Left lobe of liver (tissue), 2 donors: ENCODE measurements at places on chromosomes 12 and 14. TPM values are rescaled to one million over a fixed set of nuclear protein-coding genes. Genes with fewer than 3 reads are reported as not detected.

DNA sequence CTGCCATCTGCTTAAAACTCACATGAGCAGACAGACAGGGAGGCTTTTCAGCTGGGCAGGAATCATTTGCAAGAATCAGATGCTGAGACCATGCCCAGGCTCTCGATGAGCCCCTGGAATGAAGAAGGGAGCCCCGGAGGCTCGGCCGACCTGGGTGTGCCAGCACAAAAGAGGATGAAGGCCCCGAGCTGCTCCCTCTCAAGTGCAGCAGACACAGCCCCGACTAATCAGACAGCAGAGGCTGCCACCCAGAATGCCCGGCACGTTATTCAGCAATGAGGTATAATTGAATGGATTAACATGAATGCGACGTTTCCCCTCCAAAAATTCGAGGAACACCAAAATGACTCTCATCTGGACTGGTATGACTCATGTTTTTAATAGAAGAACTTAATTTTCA is 58.9 kb downstream of the BCL11B start:
- no peak for DNase-seq

Gene KRT83
- not detected for total RNA-seq

DNA sequence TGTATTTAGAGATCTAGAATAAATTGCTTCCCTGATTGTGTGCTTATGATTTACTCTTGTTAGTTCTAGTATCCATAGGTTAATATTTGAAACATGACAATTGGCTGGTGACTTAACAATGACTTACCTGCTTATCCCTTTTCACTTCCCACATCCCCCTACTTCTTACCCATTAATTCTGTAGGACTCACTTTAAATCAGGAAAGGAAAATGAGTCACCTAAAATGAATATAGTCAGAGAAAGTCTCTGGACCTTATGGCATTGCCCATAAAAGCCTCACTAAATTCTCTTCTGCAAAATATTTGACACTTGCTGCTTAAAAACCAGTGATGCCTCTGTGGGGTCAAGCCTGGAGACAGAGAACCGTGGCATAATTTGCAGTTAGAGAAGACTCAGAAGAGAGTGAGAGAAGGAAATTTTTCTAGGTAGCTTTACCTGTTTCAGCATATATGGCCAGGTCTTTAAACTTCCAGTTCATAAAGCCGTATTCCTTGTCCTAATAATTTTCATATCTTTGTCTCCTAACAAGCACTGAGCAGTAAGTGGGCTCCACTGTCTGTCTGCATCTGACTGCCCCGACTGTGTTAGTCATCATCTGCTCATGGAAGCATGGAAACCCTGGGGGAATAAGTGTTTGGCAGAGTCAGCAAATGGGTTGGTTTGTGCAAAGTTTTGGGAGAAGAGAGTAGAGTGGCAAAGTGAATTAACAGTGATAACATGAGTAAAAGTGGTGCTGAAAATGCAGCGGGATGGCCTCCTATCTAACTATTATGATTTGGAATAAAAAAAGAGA is 294.4 kb downstream of the AKAP6 start:
- DNase-seq = no peak

Gene TPPP2
- total RNA-seq = 4.6 TPM

DNA sequence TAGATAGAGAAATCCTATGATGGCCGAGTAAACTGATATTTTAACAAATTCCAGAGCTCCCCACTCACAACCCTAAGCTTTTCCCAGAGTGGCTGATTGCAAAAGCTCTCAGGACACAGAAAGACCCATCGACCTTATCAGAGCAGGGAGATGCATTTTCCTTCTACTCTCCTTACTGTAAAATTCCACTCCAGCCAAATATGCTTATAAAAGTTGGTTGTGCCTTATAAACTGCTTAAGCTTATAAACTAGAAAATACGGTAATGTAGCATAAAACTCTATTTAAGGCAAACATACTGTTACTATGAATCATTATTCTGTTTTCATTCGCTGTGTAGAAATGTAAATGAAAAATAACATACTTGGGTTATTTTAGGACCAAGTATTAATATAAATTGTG is 41.6 kb upstream of the TRHDE start:
- DNase-seq = no peak

Gene OAS2
- total RNA-seq = 6.4 TPM

GRCh38 chr12:119693511-119693910 is 25.6 kb downstream of the PRKAB1 start:
- no peak for DNase-seq

- DNase-seq = no peak
These were observed 60.3 kb upstream of the VPS33A start for GRCh38 chr12:122326586-122326985.

Gene ARF3
- total RNA-seq = 47.4 TPM

- no peak for DNase-seq
These were observed 29.7 kb downstream of the SPATS2 start for GRCh38 chr12:49397000-49397399.

DNA sequence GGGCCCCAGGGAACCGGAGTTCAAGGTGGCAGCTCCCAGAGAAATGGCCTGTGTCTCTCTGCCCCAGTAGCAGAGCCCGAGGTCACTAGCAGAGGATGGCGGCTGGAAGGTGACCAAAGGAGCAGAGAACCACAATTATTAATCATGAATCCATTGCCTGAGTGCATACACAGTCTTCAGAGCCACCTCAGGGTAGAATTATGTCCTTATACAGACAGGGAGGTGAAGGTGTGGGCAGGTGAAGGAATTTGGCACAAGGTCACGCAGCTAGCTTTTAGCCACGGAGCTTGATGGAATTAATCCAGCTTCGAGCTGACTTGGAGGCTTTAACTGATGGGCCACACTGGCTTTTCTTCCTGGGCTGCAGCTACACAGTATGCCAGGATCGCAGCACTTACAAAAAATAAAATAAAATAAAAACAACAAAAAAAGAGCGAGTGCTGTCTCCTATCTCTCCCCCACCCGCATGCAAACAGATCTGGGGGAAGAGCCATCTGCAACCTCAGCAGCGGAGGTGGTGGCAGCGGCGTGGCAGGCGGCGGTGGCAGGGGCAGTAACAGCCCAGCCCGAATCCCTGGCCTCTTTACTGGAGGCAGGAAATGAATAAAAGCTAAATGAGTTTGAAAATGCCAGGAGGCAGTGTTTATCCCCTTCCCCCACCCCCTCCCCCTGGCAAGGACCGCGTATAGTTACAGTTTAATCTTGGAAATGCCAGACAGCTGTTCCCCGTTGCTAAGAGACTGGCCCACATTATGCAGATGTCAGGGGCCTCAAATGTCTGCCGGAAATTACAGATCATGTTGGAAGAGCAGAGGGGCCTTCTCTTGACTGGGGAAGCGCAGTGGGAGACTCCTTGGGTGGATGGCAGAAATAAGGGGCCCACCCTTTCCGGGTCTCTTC is 93.5 kb downstream of the LRRC74A start:
- DNase-seq = peak; percentile 62

GRCh38 chr12:40263616-40264409 is 39.0 kb downstream of the LRRK2 start:
- no peak for DNase-seq

Gene NANOG
- total RNA-seq = 0.70 TPM

DNA sequence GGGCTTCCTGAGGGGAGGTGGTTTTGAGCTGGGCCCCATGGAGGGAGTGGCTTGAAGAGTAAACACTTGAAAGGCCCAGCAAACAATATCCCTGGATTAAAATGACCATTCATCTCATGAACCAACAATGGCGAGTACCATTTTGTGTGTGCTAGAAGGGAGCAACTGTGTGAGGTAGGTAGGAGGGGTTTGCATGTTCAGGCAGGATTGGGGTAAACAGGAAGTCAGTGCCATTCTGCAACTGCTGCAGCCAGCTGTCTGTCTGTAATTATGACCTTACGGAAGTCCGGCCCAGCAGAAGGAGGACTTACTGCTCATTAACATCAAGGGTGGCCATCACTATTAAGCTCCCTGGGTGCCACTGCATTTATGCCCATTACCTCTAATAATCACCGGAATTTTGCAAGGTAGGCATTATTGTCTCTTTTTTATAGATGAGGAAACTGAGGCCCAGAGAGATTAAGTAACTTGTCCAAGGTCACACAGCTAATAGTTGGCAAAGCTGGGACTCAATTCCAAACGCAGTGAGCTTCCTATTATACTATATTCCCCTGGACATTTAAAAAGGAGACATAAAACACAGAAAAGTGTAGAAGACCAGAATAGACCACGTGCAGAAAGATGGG is 16.6 kb upstream of the IFI27L2 start:
- DNase-seq = no peak

DNA sequence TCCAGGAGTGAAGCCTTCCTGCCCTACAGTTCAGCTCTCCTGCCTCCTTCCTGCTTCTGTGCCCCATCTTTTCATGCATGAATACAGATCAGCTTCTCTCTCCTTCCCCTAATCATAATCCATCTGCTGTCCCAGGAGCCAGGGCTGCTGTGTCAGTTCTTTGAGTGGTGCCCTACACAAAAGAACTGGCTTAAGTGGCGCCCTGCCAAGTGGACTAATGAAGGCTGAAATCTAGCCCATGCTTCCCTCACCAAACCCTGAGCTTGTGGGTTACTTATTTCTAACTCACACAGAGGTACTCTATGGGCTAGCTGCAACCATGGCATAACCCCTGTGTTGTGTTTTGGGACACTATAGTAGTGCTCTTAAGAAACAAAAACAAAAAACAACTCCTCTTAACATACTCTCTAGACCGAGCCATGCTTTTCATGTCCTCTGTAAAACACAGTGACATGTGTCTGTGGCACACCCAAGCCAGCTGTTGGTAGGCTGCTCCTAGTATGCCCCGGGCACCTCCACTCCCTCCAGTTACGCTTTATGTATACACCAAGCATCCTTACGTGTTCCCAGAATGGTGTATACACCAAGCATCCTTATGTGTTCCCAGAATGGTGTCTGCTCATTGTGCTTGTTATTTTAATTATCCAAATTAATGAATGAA is 19.3 kb upstream of the ETV6 start:
- DNase-seq = no peak

Gene C1R
- 1,748 TPM for total RNA-seq

DNA sequence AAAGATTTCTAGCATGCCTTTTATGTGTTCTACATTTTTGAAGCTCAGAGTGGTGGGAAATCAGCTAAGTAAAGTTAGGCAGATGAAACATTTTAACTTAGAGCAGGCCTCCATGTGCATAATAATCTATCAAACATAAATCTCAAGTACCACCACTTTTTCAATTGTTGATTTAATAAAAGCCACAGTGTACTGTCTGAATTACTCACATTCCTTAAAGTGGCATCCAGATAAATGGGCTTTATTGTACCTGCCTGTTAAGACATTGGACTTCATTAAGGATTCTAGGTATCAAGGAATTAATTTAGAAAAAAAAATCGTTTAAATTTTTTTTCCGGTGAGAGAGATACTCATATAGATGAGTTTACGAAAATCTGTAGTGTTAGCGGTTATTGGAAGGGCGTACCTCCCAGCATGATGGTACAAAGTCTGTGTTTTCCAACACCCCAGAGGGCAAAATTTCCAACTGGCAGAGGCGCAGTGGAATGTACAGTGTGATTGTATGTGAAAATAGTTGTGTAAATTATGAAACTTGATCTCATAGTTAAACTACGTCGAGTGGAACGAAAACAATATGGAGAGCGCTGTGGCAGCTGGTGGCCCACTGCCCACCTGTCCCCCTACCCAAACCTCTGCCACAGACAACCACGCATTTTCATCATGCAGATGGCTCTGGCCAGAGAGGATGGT is 25.0 kb downstream of the ELK3 start:
- no peak for DNase-seq

Gene PRR4
- 0.48 TPM for total RNA-seq

DNA sequence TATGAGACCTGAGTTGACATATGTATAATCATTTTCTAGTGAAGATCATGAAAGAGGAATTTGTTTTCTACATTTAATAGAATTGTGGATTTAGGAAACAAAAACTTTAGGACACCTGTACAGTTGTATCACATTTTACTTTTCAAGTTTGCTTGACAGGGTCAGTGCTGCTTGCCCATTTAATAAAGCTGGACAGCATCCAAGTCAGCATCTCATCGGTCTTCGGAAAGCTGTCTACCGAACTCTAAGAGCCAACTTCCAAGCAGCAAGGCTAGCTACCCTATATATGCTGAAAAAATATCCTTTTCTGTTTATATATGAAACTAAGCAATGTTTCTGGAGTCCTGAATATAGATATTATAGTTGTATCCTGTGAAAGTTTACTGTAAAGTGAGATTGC is 52.3 kb downstream of the VEZT start:
- DNase-seq = no peak

- no peak for DNase-seq
These were observed 164.6 kb upstream of the PARP11 start for GRCh38 chr12:4037747-4038312.

GRCh38 chr14:24843494-24843893 is 206.5 kb downstream of the STXBP6 start:
- DNase-seq = no peak

DNA sequence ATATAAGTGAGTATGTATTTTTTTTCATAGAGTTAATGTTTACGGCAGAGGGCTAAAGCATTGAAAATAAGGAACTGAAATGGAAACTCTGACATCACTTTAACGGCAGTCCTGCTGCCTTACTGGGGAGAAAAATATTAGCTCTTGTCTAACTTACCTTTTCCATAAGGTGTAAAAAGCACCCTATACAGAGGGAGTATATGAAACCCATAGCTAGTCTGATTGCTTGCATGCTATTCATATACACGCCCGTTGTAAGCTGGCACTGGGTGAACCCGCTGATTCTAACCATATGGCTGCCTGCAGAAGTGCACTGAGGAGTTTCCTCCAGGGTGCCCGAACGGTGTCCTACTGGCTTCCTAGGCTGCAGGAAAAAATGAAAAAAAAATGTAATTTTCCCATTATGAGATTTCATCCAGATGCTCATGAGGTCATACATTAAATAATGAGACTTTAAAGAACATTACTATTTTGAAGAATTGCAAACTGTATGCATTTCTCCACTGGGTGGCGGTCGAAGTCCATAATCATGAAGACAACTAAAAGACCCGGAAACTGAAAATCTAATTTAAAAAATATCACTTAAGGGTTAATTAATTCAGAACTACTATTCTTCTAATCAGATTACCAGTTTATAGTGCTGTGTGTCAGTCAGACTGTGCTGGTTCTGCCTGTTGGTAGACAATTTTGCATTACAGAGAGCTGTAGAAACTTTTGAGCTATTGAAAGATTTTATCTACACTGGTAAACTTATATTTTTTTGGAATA is 144.7 kb downstream of the ALX1 start:
- DNase-seq = no peak

DNA sequence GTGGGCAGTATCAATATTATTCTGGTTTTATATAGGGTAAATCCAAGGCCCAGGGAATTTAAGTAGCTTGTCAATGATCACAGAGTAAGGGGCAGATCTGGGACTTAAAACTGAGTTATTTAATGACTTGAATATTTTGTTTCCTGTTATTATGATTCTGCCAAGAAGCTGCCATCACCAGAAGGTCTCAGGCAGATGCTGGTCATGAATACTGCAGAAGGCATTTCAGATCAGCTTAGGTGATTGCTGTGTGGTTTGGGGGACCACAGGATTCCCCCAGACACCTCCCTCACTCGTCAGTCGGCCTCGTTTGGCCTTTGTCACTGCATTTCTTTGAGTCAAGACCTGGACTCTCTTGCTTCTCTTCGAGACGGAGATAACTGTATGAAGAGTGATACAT is 47.7 kb upstream of the EVL start:
- no peak for DNase-seq

- DNase-seq = no peak
These were observed 649.9 kb upstream of the FOXG1 start for GRCh38 chr14:28116716-28117115.

- DNase-seq = no peak
These were observed 695.7 kb upstream of the USP15 start for GRCh38 chr12:61564466-61564865.

Gene CCDC38
- 0.93 TPM for total RNA-seq

Gene LGR5
- total RNA-seq = 0.13 TPM

- DNase-seq = no peak
These were observed at the start of gene BDKRB2 for GRCh38 chr14:96204151-96205058. Gene BDKRB2 (plus strand): TSS chr14:96204839. CDS start chr14:96237108, 32,269 bp downstream.

- no peak for DNase-seq
These were observed 41.7 kb downstream of the SUSD6 start for GRCh38 chr14:69652942-69653684.
